ENCODE measurements at places on chromosomes 5 and 9. TPM values are rescaled to one million over a fixed set of nuclear protein-coding genes. Genes with fewer than 3 reads are reported as not detected.

GRCh38 chr5:94442991-94443390, 175.4 kb downstream of the KIAA0825 start:
- no peak overlapping the region for H3K4me3 ChIP-seq
- DNase-seq: no peak
- no peaks in the 10 kb centered on the region for H3K27me3 ChIP-seq
- H3K27ac ChIP-seq: no peak overlapping the region
- H3K4me1 ChIP-seq: no peaks in the 10 kb centered on the region

DNA sequence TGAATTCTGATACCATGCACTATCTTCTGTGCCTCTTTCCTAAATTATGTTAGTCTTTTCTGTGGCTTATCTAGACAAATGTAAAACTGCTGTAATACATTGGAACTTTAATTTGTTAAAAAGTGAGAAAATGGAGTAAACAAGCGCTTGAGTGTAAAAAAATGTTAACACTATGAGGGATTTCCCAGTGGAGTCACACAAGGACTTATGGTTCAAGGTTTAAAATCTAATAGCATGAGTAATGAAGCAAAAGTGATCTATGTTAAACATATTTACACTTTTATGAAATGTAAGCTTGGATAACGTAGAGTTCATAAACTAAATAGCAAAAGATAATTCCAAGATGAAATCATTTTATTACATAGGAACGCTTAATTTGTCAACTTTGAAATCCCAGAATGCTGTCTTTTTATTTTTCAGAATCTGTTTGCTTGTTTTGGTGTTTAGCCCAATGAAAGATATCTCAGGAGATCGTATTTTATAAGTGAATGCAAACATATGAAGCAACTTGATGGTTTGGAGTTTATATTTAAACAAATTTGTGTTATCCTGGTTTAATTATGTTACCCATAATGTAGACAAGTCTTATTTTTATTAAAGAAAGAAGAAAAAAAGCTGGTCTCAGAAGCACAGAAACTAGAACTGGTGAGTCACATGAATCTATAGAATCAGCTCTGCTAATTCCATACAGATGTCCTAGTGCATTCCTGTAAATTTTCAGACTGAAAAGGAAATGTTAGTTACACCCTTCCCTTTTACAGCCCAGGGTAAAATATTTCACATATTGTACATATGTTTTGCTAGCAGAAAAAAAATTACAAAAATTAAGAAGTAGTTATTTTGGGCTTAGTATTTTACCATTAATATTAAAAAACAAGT, 34.2 kb upstream of the FBN2 start:
- H3K27ac ChIP-seq: no peak overlapping the region
- no peak for DNase-seq
- H3K36me3 ChIP-seq: no peaks in the 10 kb centered on the region

GRCh38 chr9:72597181-72597517, 75.7 kb downstream of the TMC1 start:
- no peak overlapping the region for H3K27ac ChIP-seq
- 0 out of 2 replicates have a peak, but pooled peaks cover 1% of the 10 kb centered on the region for H3K36me3 ChIP-seq
- DNase-seq: peak; percentile 34
- H3K4me3 ChIP-seq: no peak overlapping the region

- H3K4me1 ChIP-seq: no peaks in the 10 kb centered on the region
- H3K4me3 ChIP-seq: no peak overlapping the region
- H3K27me3 ChIP-seq: no peaks in the 10 kb centered on the region
- no peak for DNase-seq
- no peak overlapping the region for H3K27ac ChIP-seq
Observed at GRCh38 chr5:11047030-11047429, 286.0 kb upstream of the DAP start.

- no peak for DNase-seq
- H3K4me3 ChIP-seq: peak overlapping the region; percentile 9
- peaks cover 14% of the 10 kb centered on the region for H3K4me1 ChIP-seq
- peaks cover 2% of the 10 kb centered on the region for H3K36me3 ChIP-seq
Observed at GRCh38 chr9:130823435-130823834, 11.6 kb upstream of the ABL1 start.

DNA sequence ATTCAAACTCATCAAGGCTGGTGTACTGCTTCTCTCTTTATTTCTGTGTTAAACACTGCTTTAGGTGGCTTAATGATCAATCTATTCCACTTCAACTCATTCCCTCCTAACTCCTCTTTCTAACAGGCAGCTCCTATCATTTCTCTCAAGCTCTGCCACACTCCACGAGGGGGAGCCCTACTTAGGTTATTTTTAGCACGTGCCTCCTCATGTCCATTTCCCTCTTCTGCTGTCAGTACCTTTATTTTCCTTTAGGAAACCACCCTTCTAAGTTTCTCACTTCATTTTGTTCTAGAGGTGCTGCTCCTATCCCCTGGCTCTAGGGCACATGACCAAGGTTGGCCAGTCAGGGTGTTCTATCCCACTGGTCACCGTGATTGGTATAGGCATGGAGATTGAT, 6.7 kb upstream of the BRINP1 start:
- no peak overlapping the region for H3K27ac ChIP-seq
- H3K36me3 ChIP-seq: no peaks in the 10 kb centered on the region
- peaks cover 4% of the 10 kb centered on the region for H3K4me1 ChIP-seq
- no peaks in the 10 kb centered on the region for H3K27me3 ChIP-seq
- DNase-seq: peak; percentile 69

GRCh38 chr5:151078490-151079262, 2.2 kb downstream of the TNIP1 start:
- DNase-seq: no peak
- no peak overlapping the region for H3K27ac ChIP-seq
- no peaks in the 10 kb centered on the region for H3K27me3 ChIP-seq
- H3K4me1 ChIP-seq: no peaks in the 10 kb centered on the region
- H3K4me3 ChIP-seq: no peak overlapping the region

DNA sequence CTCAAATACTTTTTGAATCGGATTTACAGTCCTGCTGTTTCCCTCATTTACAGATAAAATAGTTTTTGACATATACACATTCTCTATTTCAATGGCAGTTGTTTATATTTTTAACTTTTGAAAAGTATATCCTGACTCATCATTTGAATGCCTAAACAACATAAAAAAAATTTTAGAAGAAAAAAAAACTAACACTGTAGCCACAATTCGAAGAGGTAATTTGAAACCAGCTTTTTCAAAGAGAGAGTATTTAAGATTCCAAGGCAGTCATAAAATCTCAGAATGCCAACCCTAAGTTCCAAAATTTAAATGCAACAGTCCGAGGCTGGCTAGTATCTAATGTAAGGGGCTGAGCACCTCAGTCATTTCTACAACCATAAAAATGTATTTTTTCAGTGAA, 626.8 kb downstream of the DNAH5 start:
- DNase-seq: no peak
- no peaks in the 10 kb centered on the region for H3K27me3 ChIP-seq
- H3K4me1 ChIP-seq: no peaks in the 10 kb centered on the region
- no peak overlapping the region for H3K4me3 ChIP-seq

DNA sequence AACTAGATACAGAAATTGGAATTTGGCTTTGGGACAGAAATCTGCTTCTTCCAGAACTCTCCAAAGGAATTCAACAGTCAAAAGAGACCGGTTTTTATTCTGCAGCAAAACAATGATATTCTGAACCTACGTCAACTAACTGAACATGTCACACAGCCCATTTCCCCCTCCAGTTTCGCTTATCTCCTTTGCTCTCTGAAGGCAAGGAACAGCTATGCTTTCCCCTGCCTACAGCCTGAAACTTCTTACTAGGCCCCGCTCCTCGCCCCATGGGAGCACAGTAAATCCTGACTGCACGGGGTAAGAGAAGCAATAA, 488 bp downstream of the SKIC3 start:
- H3K4me3 ChIP-seq: peak overlapping the region; percentile 90
- no peaks in the 10 kb centered on the region for H3K27me3 ChIP-seq

DNA sequence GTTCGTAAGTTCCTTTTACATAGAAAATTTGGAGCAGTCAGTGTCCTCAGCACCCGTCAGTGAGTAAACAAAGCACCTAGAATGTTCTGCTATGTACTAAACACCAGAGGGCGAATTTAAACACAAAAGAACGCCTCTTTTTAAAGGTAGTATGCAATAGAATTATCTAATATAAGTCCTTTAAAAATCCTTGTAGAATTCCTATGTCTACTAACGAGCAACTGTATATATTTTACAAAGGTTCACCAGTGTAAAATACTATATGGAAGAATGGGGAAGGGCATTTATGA, 499 bp upstream of the TMEM232 start:
- no peak for DNase-seq
- H3K4me1 ChIP-seq: no peaks in the 10 kb centered on the region
- no peaks in the 10 kb centered on the region for H3K27me3 ChIP-seq

DNA sequence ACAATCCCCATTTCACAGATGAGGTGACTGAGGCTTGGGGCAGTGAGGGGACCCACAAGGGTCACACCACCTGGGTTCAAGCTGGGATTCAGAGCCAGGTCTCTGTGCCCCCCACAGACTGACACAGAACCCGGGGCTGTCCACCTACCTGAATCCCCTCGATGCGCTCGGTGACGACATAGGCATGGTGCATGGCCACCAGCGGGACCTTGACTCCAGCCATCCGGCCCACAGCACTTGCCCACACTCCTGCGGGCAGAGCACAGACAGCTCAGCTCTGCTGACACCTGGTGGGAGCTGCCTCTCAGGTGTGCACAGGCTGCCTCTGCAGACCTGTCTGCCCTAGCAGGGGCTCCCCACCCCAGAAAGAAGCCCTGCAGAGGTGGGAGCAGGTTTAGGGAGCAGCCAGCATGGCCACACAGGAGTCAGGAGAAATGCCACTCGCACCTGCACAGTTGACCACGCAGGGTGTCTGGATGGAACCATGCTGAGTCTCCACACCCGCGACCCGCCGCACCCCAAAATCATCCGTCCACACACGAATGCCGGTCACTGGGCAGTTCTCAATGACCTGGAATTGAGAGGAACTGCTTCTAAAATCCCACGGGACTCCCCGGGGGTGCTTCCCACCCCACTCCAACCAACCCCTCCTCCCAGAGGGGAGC, 8.4 kb downstream of the SARDH start:
- no peaks in the 10 kb centered on the region for H3K4me1 ChIP-seq
- no peaks in the 10 kb centered on the region for H3K27me3 ChIP-seq
- peak; percentile 28 for DNase-seq
- peaks cover 2% of the 10 kb centered on the region for H3K36me3 ChIP-seq

DNA sequence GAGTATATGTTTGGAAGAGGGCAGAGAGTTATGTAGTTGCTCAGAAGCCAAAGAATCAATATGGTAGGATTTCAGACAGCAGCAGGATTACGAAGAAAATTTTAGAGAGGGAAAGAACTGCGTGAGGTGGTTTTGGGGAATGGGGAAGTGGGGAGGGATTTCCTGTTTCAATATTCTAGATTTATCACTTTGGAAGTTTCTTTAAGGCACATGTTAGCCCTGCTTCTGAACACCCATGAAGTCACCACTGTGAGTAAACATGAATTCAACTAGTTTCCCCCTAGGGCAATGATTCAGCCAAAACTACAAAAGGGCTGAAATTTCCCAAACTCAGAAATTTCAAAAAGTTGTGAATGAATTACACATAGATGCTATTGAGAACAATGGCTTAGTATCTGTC, 132.2 kb downstream of the EBF1 start:
- no peaks in the 10 kb centered on the region for H3K36me3 ChIP-seq

GRCh38 chr5:105632043-105632442, 2038.7 kb downstream of the EFNA5 start:
- H3K36me3 ChIP-seq: no peaks in the 10 kb centered on the region
- H3K27me3 ChIP-seq: no peaks in the 10 kb centered on the region
- H3K27ac ChIP-seq: no peak overlapping the region
- no peak overlapping the region for H3K4me3 ChIP-seq
- DNase-seq: no peak

DNA sequence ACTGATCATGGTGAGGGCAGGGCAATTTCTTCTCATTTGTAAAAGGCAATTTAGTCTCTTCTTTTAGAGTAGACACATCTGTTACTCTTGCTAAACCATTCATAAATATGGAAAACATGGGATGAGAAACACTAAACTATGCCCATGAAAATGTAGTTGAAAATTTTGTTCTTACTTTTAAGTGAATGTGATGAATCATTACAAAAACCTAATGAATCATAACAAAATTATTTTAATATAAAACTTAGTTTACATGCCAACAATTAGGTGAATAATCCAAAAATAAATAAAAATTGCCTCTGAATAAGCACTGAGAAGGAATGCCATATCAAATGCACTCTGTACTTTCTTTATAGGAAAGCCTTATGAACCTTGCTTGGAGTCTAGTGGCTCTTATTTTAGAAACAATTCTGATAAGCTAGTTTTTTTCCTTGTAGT, 297.7 kb upstream of the EFNA5 start:
- H3K4me3 ChIP-seq: no peak overlapping the region
- no peaks in the 10 kb centered on the region for H3K36me3 ChIP-seq
- H3K4me1 ChIP-seq: peaks cover 4% of the 10 kb centered on the region

GRCh38 chr9:86405086-86405491, 50.9 kb upstream of the TUT7 start:
- H3K36me3 ChIP-seq: no peaks in the 10 kb centered on the region
- H3K27me3 ChIP-seq: peaks cover 23% of the 10 kb centered on the region
- no peak for DNase-seq
- no peaks in the 10 kb centered on the region for H3K4me1 ChIP-seq
- no peak overlapping the region for H3K4me3 ChIP-seq

DNA sequence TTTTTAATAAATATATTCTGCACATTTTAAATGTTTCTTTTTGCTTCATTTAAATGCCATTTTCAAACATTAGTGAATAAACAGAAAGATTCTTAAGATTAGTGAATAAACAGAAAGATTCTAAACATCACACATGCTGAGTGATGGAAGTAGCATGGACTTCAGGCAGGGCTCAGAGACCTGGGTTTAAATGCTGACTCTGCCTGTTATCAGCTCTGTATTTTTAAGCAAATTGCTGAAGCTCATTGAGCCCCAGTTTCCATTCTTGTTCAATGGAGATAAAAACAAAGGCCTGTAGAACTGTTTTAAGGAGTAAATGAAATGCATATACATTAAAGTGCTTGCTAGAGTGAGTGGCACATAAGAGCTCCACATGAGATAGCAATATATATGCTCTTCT, 8.1 kb upstream of the LVRN start:
- H3K27ac ChIP-seq: no peak overlapping the region
- H3K4me3 ChIP-seq: no peak overlapping the region
- no peaks in the 10 kb centered on the region for H3K27me3 ChIP-seq
- DNase-seq: no peak
- H3K4me1 ChIP-seq: no peaks in the 10 kb centered on the region
- no peaks in the 10 kb centered on the region for H3K36me3 ChIP-seq

DNA sequence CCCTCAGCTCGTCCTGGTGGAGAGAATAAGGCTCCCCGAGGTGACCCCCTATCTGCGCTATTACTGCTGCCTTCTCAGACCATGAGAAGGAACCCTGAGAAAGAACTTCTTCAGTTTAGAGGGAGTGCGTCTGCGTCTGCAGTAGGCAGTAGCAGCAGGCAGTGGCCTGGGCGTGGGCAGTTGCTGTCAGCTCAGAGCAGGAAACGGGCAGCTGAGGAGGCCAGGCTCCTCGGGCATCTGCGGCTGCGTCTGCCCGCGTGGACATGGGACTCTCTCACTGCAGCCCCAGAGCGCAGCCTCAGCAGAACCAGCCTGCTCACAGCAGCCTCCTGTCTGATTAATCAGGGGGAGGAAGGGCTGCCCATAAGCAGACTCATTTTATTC, 49.8 kb upstream of the FCN1 start:
- H3K27ac ChIP-seq: no peak overlapping the region
- H3K4me3 ChIP-seq: no peak overlapping the region
- no peak for DNase-seq

Gene AK8
- 0.44 TPM for total RNA-seq

Gene ANKRD33B
- 6.9 TPM for total RNA-seq

Gene CEL
- 4.0 TPM for total RNA-seq

Gene SPATA31E1
- 0.09 TPM for total RNA-seq

Gene ORM2
- total RNA-seq: 1.4 TPM

Gene GPR151
- not detected for total RNA-seq

All from H9 (cell line).